Activated CD4-positive, CD25-positive, alpha-beta regulatory T cell (primary cell): ENCODE measurements at places on chromosomes 1 and 21.

- no peak for DNase-seq
Measured at GRCh38 chr1:211606914-211607753, 28.2 kb upstream of the SLC30A1 start.

DNA sequence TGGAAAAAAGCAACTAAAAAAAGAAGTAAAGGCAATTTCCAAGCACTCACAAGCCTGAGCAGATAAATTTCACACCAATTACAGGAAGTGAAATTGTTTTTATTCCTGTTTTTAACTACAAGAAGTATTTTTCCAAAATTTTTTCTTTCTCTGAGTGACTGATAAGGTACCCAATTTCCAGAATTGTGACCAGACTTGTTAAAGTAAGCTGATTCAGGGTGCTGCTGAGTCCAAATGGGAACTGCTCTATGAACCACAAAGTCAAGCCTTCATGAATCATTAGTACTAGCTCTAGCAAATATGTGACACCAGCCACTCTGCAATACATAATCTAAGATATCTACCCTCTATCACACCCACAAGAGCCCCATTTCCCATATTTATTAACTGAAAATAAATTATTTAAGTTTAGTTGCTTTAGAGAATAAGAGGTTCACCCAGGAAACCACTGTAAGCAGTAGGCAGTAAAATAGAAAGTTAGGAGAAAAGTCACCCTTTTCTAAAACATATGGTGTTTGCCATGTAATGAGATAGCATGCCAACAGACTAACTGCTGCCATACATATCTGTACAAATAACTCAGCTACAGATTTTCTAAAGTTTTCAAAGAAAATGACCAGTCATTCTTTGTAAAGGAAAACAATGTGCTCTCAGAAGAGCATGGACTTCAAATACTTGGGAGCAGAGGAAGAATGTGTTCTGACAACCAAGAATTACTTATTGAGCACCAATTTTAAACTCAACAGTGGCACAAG lies 43.1 kb upstream of the TNFSF18 start:
- DNase-seq, result no peak

- DNase-seq, result no peak
Measured at GRCh38 chr1:180548686-180549317, 10.0 kb upstream of the OVAAL start.

DNA sequence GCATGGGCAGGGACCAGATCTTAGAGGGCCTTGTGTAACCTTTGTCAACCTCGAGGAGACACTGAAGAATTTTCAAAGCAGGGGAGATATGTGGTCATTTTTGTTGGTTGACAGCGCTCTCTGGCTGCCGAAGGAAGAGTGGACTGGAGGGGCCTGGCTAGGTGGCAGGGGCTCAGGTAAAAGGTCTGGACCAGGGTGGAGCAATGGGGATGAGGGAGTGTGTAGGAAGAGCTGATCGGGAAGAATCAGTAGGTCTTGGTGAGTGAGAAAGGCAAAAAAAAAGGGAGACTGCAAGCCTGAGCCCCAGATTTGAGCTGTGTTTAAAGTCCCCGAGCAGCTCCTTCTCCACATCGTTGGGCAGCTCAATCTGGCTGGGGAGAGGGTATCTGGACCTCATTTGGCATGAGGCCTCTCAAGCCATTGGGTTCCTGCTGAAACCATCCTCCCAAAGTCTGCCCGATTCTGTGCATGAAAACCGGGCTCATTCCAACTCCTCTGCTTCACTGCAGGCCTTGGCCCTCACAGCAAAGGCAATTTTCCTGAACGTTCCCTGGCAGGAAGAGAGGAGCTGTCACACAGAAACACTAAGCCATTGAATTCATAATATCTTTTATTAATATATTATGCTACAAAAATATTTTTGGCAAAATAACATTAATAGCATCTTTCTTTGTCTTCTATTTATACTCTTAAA lies 237.1 kb downstream of the TRABD2B start:
- DNase-seq, result no peak

DNA sequence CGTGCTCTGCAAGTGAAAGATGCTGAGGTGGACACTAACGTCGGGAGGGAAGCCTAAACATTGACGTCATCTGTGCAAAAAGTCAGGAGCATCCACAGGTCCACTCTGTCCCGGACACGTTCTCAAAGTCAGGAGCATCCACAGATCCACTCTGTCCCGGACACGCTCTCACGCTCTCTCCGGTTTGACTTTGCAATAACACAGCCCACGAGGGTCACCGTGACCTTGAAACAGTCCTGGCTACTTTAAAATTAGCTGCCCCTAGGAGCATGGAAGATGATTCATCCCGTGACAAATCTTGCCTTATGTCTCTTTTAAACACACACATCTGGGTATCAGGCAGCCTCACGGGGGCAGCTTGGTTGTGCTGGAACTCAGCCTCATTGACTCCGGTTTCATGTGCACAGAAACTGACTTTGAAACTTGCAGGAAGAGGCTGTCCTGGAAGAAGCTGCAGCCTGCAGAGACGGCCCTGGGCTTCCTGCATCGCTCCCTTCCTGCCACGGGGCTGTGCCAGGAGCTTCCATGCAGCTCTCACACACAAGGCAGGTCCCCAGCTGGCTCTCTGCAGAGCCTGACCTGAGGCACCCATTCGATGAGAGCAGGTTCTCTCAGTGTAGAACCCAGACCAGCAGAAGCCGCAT lies 18.1 kb upstream of the COL18A1 start:
- DNase-seq, result no peak

GRCh38 chr1:178146436-178146835 lies 52.5 kb downstream of the RASAL2 start:
- no peak for DNase-seq

GRCh38 chr1:153346077-153346723 lies 2.4 kb downstream of the PGLYRP4 start:
- no peak for DNase-seq

DNA sequence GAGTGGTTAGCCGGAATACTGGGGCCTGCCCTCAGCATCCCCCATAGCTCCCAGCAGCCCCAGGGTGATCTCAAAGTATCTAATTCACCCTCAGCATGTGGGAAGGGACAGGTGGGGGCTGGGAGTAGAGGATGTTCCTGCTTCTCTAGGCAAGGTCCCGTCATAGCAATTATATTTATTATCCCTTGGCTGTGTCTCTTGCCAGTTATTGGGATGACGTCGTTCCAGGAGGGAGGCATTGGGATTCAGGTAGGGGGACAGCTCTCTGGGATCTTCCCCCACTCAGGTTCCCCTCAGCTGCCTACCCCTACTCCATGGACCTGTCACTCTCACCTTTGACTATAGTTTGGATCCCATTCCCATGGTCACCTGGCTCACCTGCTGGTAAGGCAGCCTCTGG lies 11.9 kb upstream of the PEAR1 start:
- DNase-seq, result no peak

DNA sequence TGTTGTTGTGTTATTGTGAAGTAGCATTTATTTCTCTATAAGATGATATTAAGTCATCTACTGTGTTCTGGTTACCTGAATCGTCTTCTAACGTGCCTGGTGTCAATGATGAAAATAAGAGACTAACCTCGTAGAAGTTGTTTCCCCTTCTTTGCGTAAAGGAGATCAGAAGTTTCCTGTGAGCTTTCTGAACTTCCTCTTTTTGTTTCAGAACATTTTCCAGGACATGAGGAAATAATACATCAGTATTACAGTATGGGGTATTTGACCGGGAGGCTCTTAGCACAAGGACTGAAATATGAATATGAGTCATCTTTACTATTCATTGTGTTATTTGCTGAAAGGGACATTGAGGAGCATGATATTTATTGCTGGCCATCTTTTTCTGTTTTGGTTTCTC lies 1.3 kb downstream of the ST6GALNAC3 start:
- no peak for DNase-seq

- DNase-seq, result no peak
Measured at GRCh38 chr1:204359131-204359473, 627 bp downstream of the PLEKHA6 start.

GRCh38 chr1:199861020-199861795 lies 166.3 kb upstream of the NR5A2 start:
- no peak for DNase-seq

DNA sequence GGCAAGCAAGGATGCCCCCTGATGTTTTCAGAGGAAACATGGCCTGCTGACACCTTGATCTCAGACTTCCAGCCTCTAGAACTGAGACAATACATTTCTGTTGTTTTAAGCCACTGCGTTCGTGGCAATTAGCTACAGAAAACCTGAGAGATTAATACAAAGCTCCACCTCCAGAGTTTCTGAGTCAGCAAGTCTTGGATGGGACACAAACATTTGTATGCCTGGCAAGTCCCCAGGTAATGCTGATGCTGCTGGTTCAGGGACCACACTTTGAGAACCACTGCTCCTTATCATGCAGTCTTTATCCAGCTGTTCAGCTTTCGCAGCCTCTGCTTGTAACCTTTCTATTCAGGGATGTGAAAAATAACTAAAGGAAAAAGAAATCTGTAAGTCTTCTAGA lies 565.7 kb upstream of the PLXNA2 start:
- DNase-seq, result no peak

DNA sequence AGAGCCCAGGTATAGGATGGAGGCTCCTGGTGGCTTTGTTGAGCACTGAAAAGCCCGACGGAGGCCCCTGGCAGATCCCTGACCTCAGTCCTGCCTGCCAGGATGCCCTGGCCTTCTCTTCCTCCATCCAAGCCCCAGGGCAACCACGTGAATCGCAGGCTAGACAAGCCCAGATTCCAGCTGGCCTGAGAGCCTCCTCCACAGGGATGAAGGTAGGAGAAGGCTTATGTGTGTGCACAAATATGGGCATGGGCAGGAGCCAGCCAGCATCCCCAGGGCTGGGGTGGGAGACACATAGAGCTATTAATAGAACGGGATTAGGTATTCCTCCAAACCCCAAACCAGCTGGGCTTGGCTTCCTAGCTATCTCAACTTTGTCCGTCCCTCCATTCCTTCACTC lies 4.0 kb upstream of the EXTL1 start:
- no peak for DNase-seq

DNA sequence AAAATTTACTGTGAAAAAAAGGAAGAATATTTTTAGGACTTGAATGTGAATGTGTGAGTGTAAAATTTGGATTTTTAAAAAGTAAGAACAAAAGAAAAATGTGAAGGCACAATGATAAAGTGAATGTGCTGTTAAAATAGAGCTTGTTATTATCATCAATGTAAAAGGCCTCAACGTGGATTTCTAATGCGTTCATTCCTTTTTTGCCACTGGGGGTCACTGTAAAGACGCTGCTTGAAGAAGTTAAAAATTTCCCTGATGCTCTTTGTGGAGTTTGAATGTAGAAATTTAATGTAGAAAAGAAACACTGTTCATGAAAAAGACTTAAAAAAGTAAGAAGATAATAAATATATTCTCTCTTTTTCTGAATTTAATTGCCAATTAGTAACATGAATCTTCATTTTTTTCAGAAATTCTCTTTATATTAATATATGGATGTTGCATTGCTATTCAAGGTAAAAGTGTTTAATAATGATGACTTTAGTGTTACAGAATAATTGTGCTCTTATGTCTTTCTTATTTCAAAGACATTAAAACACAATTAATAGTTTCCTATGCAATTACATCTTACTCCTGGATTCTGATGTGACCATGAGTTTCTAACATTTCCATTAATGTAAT lies 161.5 kb downstream of the DNM3 start:
- DNase-seq, result no peak

DNA sequence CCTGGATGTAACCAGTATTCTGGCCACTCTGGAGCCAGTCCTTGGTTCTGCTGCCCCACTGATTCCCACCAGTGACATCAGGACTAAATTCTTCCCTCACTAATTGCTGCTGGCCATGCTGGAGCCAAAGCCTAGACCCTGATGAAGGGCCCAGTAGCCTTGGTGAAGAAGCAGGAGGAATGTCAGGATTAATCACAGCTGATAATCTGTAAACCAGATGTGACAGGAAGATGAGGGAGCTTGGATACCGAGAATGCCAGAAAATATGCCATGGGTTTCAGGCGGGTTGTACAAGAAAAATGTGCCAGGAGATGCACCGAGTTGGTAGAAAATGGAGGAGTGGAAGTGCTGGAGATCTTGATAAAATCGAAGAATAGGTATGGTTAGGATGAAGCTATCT lies 119.0 kb upstream of the PPP2R5A start:
- no peak for DNase-seq

GRCh38 chr1:47478090-47478489 lies 40.2 kb downstream of the FOXD2 start:
- DNase-seq, result no peak

DNA sequence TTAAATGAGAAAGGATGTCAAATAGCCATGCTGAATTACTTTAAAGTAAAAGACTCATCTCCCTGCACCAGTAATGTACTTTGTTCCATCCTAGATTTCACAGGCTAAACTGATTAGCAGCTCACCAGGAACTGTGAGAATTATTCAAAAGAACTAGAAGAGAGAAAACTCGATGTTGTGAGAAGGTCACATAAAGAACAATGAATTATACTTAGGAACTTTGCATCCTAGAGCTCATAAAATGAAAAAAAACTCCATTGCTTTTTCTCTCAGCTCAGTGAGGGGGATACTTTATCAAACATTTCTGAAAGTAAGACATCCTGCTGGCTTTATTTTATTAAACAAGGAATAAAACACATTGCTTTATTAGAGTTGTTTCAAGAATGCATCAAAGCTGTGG lies 278.5 kb downstream of the MRPL39 start:
- no peak for DNase-seq

- DNase-seq, result no peak
Measured at GRCh38 chr1:31891280-31891679, 46.9 kb downstream of the PTP4A2 start.

DNA sequence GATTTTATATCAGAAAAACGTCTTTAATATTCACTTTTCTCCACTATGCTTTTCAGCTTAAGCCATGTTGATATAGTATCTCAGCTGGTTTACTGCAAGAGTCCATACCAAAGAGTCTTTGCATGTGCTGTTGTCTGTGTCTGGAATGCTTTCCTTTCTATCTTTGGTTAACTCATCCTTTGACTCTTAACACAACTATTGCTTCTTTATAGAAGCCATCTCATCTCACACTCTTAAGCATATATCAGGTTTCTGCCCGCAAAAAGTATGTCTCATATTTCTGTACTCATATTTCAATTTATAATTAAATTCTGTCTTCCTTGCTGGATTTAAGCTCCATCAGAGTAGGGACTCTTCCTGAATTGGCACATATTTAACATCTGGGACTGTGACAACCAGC lies 220.9 kb upstream of the KCNK2 start:
- DNase-seq, result no peak

DNA sequence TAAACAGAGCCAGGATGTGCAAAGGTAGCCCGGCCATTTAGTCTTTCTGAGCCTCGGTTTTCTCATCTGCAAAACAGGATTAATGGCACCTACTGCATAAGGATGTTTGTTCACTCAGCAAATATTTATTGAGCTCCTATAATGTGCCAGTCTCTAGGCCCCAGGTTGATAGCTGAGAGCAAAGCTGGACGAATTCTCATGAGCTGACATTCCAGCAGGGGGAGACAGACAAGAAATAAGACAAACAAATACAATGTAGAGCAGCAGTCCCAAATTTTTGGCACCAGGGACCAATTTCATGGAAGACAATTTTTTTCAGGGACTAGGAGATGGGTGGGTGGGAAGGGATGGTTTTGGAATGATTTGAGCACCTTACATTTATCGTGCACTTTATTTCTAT lies 74.3 kb upstream of the PAX7 start:
- no peak for DNase-seq
